ENCODE measurements at places on chromosomes 2 and 18. TPM values are rescaled to one million over a fixed set of nuclear protein-coding genes. Genes with fewer than 3 reads are reported as not detected.
A peak's percentile ranks its signal among the peaks of the same experiment; 100 is the strongest.

GRCh38 chr2:10188729-10189305 lies 66.3 kb downstream of the RRM2 start:
- no peak for DNase-seq

DNA sequence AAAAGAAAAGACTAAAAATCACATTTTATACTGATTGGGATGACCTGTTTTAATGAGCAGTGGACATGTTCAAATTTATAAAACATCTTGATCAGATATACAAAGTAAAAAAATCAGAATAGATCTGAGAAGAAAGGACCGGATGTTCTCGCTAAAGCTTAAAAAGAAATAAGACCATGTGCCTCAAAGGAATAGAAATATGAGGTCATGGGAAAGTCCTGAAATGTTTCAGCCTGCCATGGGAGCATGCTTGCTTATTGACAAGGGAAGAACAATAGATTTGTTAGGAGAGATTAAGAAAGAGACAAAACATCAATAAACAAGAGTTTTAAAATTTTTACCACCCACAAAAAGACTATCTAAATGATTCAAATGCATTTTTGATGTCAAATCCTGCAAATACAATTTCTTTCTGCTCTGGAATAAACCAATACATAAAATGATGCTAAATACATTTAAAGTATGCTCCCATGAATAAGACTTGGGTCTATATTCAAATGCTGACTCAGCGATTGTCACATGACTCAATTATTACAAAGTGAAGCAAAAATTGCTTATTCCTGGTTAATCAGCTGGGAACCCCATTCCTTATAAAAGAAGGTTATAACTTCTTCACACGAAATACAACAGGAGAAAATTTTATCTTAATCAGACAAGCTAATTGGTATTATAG lies 633.9 kb upstream of the PKDCC start:
- peak; percentile 26 for DNase-seq

- DNase-seq: no peak
These were observed 482.7 kb upstream of the SETBP1 start for GRCh38 chr18:44197832-44198611.

DNA sequence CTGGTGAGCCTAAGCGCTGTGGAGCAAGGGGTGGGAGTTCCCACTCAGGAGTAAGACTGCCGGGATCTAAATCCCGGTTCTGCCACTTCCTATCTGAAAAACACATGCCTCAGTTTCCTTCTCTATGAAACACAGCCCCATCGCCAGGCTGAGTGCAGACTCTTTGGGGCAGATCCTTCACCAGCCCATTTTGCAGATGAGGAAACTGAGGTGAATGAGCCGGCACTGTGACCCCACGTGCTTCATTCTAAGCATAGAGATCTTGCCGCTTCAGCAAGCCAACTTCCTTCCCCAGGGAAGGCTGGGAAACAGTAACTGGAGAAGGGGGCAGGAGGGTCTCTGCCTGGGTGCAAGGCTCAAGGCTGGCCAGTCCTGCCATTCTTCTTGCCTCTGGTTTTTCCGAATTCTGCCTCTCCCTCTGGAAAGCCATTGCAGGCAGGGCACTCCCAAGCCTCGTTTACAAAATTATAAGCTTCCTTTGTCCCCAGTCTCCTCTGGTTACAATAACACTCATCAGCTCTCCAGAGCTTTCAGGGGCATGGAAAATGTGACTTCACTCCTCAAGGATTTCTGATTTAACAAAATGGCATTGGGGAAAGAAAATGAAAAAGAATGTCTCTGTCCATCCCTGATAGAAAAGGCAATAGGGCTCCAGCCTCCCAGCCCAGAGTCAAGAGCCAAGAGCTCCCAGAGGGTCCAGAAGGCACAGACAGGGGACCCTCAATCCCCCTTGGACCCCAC lies 249.2 kb downstream of the TNS1 start:
- no peak for DNase-seq

DNA sequence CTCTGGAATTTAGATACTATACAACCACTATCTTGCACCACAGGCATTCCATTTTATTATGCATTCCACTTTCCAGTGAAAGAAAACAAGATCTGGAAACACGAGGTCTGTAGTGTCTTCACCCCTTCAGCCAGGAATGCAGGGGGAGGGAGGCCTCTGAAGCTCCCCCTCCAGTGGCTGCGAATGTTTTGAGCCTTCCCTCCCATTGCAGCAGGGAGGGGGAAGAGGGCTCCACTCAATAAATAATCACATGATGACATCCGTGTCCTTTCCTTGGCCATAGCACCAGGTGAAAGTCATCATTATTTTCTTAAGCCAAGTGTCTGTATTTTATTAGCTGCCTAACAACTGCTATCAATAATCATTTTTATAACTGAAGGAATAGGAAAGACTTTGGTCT lies 38.6 kb downstream of the ALPK2 start:
- peak; percentile 82 for DNase-seq

DNA sequence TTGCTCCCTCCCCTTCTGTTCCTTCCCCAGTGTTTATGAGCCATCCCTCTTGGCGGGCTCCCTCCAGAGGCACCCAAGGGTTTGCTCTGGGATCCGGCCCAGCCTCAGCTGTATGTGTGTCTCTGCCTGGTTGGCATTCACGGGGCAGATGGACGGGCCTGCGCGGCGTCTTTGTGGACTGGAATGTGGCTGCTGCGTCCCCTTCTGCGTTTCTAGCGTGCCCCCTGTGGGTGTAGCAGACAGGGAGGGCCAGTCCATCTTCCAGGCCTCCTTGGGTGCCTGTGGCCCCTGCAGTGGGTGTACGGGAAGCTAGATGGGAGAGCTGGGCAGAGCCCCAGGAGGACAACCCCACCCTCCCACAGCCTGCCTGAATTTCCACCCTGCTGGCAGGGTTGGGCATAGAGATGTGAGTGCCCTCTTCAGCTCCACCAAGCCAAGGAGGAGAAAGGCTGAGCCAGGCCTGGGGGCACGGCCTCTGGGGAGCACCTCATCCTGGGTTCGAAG lies 15.7 kb downstream of the GPC1 start:
- no peak for DNase-seq

DNA sequence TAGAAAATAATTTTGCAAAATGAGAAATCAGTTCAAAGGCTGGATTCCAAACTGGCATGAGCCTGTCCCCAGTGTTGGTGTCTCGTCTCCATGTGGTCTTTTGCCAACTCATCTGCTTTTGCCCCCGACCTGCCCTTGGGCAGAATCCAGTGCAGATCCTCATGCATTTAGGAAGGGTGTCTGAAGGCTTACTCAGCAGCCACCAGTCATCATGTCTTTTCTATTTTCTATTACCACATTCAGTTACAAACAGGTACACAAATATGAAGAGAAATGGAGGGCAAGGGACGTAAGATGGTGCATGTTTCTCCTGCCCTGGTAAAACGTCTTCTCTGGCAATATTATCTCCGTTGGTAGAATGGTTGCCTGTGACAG lies 43.5 kb downstream of the E2F6 start:
- no peak for DNase-seq

GRCh38 chr2:156430980-156431358 lies 5.2 kb upstream of the GPD2 start:
- DNase-seq: no peak

- DNase-seq: no peak
These were observed 146.8 kb upstream of the KCNJ3 start for GRCh38 chr2:154551649-154552048.

DNA sequence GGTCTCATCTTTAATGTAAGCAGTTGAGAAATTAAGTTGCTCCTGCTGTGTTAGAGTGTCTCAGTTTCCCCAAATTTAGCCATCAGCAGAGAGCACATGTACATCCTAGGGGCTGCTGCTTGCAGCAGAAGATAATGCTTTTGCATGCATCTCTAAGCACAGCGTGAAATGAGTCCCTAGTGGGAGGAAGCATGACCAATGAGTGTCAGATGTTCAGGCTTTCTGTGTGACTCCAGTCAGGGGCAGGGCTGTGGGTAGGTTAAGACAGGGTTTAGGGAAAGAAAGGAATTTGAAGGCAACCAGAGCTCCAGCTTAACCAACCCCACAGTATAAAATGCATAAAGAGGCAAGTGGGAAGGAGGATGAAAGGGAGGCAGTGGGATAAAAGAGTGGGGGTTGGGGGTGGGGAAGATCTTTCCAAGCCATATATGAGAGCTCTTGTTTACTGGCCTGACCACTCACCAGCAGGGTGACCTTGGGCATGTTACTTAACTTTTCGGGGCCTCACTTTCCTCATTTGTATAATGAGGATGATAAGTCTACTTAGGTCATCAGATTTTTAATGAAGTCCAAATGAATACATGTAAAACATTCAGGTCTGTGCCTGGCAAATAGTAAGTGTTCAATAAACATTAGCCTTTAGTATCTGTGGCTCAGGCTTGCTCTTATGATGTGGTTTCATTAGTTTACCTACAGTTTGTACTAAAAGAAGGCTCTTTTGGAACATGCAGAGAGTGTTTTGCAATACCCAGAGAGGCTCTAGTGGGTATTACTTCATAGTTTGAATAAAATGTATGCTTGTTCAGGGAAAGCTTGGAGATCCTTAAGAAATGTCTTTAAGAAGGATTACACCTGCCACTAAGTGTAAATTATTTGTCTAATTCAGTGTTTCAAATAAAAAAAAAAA lies 42.7 kb upstream of the PELI1 start:
- no peak for DNase-seq

- DNase-seq: no peak
These were observed 20.0 kb downstream of the RNU4ATAC start for GRCh38 chr2:121550669-121551068.

GRCh38 chr2:210188190-210188589 lies 17.0 kb upstream of the KANSL1L start:
- no peak for DNase-seq

GRCh38 chr18:10748641-10749040 lies 222.8 kb downstream of the NAPG start:
- DNase-seq: no peak

DNA sequence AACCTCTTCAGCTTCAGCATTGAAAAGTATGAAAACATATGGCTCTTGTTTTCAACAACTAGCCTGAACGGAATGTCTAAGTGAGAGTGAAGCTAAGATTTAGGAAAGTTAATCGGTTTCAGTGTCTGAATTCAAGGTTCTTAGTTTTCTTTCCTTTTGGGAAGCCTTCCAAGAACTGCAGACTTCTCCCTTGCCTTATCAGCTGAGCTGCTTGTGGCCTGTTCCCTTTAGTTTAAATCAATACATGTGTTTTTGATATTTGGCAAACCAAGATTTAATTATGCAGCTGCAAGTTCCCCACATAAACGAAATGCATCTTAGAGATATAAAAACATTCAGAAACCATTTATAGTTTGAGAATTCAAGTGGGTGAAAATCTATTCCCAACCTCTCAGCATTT lies 274.3 kb upstream of the NRP2 start:
- peak; percentile 84 for DNase-seq

GRCh38 chr2:190794790-190795189 lies 85.8 kb upstream of the GLS start:
- no peak for DNase-seq

- DNase-seq: no peak
These were observed at the start of gene CYP1B1 for GRCh38 chr2:38075507-38076151. Gene CYP1B1 (minus strand): TSS chr2:38076151. CDS start chr2:38075388, 763 bp downstream.

GRCh38 chr2:99512181-99512591 lies 22.4 kb upstream of the REV1 start:
- peak; percentile 69 for DNase-seq

- DNase-seq: no peak
These were observed 125.6 kb downstream of the TDRD15 start for GRCh38 chr2:21249367-21249766.

- DNase-seq: no peak
These were observed 52.4 kb downstream of the BIN1 start for GRCh38 chr2:127054604-127054930.

DNA sequence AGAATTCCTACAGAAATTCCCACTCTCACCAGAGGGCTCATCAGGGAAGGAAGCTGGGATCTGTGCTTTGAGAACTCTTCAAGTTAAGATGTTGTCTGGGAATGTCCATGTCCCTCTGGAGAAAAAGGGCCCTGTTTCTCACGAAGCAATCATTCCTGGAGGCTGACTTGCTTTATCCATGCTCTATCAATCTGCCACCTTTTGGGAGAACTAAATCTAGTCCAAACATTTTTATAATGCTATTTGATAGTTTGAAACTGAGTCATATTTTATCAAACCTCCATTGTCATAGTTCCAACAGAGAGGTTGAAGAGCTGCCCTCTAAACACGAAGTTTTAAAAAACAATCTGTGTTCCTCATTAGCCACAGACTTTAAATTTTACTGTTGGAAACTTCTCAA lies 219.2 kb downstream of the MTX2 start:
- DNase-seq: no peak

DNA sequence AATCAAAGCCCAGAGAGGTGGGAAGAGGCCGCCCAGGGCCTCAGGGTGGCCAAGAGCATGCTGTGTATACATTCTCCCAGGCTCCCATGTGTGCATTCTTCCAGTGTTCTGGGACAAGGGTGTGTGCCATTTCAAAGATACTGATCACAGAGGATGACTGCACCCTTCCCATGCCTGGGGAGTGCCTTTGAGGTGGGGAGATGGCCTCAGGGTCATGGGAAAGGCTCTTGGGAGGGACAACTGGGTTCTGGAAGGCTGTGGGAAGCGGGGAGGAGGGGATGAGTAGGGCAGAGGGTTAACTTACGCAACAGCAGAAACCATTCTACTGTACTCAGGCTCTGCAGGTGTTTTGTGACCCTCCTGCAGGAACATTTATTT lies 40.9 kb downstream of the KLHL29 start:
- no peak for DNase-seq

GRCh38 chr2:203772456-203773165 lies 66.2 kb downstream of the CD28 start:
- DNase-seq: no peak

DNA sequence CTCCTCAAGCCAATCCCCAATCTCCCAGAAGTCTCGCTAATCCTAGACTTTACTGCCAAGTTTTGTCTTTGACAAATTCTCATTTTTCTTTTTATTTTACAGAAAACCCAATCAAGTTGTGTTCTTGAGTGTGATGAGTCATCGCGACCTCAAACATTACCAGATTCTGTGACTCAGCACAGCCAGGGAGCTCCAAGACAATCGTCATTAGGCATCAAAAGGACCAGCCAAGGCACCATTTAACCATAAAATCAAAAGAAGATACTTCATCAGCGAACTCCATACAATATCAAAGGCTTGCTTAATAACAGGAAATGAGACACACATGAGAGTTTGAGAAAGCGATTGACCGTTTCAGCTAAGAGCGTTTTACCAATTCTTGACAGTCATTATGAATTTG lies 146.2 kb upstream of the AGAP1 start:
- no peak for DNase-seq

DNA sequence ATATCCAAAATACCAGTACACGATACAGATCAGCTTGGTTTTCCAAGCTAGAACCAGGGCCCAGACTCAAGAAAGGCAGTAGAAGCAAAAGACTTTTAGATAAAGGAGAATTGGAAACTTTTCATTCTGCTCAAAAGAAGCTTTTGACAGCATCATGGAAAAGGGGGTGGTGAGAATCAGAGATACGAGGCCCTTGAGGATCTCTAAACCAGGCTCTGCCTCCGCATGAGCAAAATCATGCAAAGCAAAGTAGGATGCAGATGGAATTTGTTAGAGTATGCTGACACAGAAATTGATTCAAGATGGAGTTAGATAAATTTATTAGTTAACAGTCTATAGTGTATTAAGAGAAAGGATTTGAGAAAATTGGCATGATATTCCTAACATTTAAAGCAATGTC lies 39.8 kb downstream of the FAM98A start:
- no peak for DNase-seq

GRCh38 chr2:219611866-219612576 lies 14.4 kb downstream of the STK11IP start:
- DNase-seq: no peak

The CAPN14 gene
- not detected for polyA plus RNA-seq

The MARCO gene
- 1.4 TPM for polyA plus RNA-seq

The PPP1CB gene
- 198 TPM for polyA plus RNA-seq

The PDIA6 gene
- not detected for polyA plus RNA-seq

The RIT2 gene
- not detected for polyA plus RNA-seq

The DSG2 gene
- 4.2 TPM for polyA plus RNA-seq

The ERFE gene
- 9.9 TPM for polyA plus RNA-seq

The SRBD1 gene
- polyA plus RNA-seq: 13.6 TPM

The CNRIP1 gene
- 32.8 TPM for polyA plus RNA-seq

All from muscle of arm (tissue), 14 donors.